ENCODE measurements at places on chromosomes 12 and 14.

DNA sequence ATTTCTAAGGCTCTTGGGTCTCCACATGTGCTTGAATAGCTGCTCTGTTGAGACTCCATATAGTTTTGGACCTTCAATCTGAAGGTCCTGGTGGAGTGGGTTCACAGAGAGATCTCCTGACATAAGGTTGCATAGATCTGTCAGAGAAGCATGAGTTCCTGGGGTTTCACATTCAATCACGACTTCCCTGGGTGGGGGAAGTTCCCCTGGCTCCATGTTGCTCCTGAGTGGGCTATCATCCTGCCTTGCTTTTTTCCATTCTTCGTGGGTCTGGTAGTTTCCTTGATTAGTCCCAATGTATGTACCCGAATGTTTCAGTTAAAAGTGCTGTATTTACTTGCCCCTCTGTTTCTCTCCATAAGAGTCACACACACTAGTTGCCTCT is 181.8 kb downstream of the RASSF9 start:
- DNase-seq, result no peak

DNA sequence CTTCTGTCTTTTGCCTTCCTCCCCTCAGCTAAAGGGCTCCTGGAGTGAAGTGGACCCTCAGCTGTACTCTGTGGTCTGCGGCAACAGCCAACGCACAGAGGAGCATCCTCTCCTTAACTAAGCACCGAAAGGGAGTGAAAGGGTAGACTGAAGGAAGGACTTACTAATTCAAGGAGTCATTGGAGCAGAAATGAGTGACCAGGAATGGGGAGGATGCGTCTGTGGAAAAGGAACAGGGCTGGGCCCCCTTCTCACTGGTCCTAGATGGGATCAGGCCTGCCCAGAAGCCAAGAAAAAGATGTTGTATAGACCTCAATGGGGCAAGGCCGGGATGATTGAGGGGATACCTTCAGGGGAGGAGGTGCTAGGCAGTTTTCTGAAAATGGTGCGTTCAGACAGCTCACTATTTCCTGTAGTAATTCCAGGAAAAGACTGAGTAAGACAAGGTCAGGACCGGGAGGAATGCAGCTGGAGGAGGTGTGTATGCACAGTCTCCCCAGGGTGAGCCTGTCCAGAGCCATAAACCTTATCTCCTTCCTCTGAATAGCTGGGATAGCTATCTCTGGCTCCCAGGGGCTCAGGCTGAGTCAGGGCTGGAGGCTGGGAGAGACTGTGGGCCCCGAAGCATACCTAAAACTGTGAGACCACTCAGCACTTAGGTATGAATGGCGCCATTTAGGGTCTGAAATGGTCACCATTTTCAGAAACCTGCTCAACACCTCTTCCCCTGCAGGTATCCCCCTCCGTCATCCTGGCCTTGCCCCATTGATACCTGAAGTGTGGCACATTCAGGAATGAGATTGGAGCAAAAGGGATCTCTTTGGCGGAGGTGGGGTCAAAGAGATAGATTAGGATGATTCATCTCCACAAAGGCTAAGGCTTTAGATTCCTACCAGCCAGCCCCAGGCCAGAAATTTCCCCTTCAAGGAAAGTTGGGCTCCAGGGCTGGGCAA is 20.2 kb upstream of the KRT8 start:
- peak; percentile 95 for DNase-seq

DNA sequence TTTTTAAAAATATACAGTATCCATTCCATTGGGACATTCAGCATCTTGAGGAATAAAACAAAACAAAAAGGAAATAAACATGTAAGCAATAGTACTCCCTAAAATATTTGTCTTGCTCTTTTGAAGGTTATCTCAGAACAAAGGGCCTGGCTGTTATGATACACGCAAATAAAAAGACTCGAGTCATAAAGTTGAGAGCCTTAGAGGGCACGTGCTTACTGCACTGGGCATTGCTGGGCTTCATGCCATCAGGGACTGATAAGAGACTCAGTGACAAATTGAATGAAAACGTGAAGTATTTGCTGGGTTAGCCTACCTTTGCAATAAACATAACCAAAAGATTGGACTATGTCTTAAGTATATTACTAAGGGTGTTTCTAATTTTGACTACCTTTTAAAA is 118.9 kb downstream of the SLC35F4 start:
- DNase-seq, result peak; percentile 81

DNA sequence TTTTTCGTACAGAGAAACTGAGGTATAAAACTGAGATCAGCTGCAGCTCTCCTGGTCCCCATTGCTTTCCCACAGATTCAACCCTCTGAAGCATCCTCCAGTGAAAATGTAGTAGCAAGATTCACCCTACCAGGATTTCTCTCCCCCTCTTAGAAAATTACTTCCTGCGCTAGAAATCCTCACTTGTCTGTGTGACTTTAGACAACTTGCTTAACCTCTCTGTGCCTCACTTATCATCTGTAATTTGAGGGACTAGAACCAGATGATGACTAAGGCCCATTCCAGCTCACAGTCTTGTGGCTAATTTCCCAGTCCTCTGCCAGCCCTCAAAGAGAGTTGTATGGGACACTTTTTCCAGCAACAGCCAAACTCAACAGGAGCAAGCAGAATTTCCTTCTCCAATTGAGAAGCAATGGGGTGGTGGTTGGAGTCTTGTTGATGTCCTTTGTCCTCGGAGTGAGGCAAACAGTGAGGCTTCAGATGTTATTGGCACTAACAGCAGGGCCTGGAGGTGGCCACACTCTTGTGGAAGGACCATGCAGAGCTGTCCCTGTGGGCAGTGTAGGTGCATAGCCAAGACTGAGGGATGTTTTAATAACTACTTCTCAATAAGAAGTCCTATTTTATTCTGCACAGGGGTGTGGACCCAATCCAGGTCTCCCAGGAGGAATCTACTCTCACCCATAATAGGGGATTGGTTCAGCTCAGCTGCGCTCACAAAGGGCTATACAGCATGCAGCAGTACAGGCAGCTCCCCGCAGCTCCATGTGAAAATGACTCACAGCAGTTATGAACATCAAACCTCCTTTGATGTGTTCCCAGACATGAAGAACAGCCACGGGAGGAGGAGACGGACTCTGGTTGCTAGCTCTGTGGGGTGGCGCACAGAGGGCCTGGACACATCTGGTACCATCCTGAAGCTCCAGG is 200.1 kb downstream of the DAD1 start:
- DNase-seq, result no peak

DNA sequence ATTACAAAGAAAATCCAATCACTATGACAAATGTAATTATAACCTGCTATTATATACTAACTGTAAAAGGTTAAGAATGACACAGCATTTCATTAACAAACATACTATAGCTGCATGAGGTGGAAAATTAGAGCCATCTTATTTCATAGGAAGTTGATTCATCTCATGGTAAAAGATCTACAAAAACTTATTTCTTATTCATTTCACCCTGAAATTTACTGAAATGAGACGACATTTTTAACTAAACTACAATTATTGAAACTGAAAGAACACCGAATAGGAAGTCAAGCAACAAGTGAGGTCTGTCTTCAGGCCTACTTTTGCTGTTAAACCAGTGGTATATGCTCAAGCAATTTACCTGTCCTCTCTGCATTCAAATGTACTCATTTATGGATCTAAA is 87.2 kb downstream of the CEP83 start:
- no peak for DNase-seq
